ENCODE measurements at places on chromosomes 5 and 9. TPM values are rescaled to one million over a fixed set of nuclear protein-coding genes. Genes with fewer than 3 reads are reported as not detected.

The SLC45A2 gene
- total RNA-seq: not detected

The IQGAP2 gene
- 1.2 TPM for total RNA-seq

The OR2S2 gene
- not detected for total RNA-seq

The RNF183 gene
- total RNA-seq: not detected

The CYLC2 gene
- not detected for total RNA-seq

The IL6ST gene
- total RNA-seq: 36.9 TPM

The TAF11L12 gene
- total RNA-seq: not detected

The LSM11 gene
- 3.1 TPM for total RNA-seq

The TAS2R1 gene
- total RNA-seq: not detected

The HTR1A gene
- not detected for total RNA-seq

The PRRC2B gene
- total RNA-seq: 87.4 TPM

The SPATA31D4 gene
- not detected for total RNA-seq

The NR5A1 gene
- total RNA-seq: 0.05 TPM

The EHMT1 gene
- 43.7 TPM for total RNA-seq

The GARIN3 gene
- total RNA-seq: not detected

The PCDHGA2 gene
- total RNA-seq: 0.66 TPM

The SPRY4 gene
- 7.9 TPM for total RNA-seq

The CCDC69 gene
- 2.4 TPM for total RNA-seq

The SNCAIP gene
- total RNA-seq: not detected

The B4GALT7 gene
- 19.6 TPM for total RNA-seq

The ALDH1A1 gene
- 5,926 TPM for total RNA-seq

The FYB1 gene
- 17.1 TPM for total RNA-seq

The ZNF300 gene
- 3.0 TPM for total RNA-seq

The PRPF4 gene
- total RNA-seq: 61.8 TPM

The C1QTNF3 gene
- 0.23 TPM for total RNA-seq

The LPAR1 gene
- total RNA-seq: 10.2 TPM

The GNG10 gene
- 72.1 TPM for total RNA-seq

The DDX4 gene
- not detected for total RNA-seq

The CDKN2B gene
- total RNA-seq: not detected

The SPATA31A3 gene
- not detected for total RNA-seq

The TPRN gene
- 10.4 TPM for total RNA-seq

The SLC46A2 gene
- total RNA-seq: not detected

The LCP2 gene
- not detected for total RNA-seq

The TRPM6 gene
- total RNA-seq: 1.4 TPM

The CTSV gene
- 12.4 TPM for total RNA-seq

The KIAA0825 gene
- 0.30 TPM for total RNA-seq

The PRSS3 gene
- 13.2 TPM for total RNA-seq

The SPINK6 gene
- 0.53 TPM for total RNA-seq

The GDA gene
- total RNA-seq: 0.84 TPM

The GRXCR2 gene
- not detected for total RNA-seq

The PCDHB14 gene
- 0.06 TPM for total RNA-seq

The IL4 gene
- total RNA-seq: not detected

The OR1Q1 gene
- not detected for total RNA-seq

The OTP gene
- 0.08 TPM for total RNA-seq

The ADAMTSL2 gene
- not detected for total RNA-seq
